ENCODE measurements at places on chromosomes 3 and 15.

DNA sequence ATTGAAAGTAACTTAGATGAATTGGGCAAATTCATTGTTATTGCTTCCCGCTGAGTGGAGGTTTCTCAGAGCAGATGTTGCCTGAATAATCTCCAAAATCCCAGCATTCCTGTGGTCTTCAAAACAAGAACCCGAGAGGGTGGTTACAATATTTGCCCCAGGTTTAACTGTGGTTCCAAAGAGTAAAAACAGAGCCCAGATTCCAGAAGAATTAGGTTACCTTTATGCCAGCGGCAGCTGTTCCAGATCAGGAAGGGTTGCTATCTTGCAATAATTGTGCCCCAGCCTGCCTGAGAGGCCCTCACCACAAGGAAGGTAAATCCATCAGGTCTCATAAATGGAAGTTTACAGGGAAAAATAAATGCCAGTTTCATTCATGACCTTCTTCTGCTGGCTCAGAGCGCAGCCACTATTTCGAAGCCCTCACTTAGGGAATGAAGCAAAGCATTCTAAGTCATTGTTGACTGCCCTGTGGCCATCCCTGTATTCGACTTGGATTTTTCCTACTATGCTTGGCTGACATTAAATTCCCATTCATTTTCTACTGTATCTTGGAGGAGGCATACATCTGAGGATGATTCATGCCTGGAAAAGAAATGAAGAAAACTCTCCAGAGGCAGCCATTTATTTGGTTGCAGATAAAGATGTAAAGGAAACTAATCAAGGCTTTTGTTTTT lies 54.6 kb downstream of the SSUH2 start:
- no peak for DNase-seq

- DNase-seq, result no peak
Measured at GRCh38 chr3:148641722-148642121, 56.0 kb upstream of the AGTR1 start.

DNA sequence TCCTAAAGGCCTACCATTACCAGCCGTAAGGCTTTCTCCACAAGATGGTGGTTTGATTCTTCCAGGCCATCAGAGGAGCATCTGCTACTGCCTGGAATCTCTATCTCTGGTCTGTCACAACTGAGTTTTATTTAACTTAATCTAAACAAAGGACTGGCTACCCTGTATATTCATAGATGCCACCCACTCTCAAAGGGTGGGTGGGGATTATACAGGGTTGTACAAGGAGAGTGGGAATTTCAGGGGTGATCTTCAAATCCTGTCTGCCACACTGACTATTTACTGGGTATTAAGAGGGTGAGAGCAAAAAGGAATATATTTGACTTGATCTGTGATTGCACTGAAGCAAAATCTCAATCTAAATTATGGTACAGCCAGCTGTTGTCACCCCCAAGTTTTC lies 253.3 kb downstream of the MBNL1 start:
- DNase-seq, result no peak

DNA sequence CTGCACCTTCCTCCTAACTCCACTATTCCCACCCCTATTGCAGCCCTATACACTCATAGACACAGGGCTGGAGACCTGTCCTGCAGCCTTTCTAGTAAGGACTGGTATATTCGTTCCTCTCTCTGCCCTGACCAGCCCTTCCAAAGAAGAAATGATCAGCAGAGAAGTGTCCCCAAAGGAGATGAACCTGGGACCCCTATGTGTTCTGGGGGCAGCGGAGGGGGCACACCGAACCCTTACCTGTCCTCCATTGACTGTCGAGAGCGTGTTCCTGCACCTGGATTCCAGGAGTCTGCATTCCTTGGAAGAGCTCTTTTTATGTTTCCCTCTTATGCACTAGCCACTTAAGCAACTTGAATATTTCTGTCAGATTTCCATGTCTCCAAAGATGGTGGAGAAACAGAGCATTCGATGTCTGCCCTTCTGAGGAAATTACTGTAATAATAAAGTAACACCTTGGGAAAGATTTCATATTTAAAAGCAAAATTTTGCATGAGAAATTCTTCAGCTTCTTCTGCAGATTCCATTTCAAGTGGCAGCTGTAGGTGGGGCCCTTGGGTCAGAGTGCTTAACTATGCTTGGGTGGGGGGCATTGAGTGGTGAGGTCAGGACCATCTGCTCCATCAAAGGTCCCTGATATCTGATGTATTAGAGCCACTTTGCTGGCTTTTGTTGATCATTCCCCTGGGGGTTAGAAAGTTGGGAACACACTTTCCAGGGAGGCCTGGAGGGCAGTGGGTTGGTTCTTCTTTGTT lies 6.3 kb downstream of the EPHB1 start:
- DNase-seq, result no peak

GRCh38 chr3:168250415-168250861 lies 154.7 kb upstream of the GOLIM4 start:
- no peak for DNase-seq

- DNase-seq, result no peak
Measured at GRCh38 chr3:154122912-154123559, 1.8 kb downstream of the ARHGEF26 start.

DNA sequence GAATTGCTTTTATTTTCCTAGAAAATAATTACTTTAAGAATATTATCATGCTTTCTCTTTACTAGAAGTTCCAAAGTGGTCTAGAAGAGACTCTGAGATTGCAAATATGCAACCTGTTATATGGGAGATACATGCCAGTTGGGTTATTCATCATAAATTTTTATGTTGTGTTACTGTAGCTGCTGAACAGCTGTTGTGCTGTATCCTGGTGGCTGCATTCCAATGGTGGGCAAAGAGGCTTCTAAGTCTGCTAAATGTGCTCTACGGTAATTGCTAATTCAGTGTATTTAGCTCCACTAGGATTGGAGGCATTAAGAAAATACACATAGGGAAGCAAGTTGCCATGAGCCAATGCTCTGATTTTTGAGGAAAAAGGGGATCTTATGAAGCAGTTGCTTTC lies 409.0 kb downstream of the TUSC7 start:
- DNase-seq, result no peak

- DNase-seq, result no peak
Measured at GRCh38 chr15:59873644-59874272, 130.4 kb upstream of the FOXB1 start.
